T-helper 9 cell (primary cell): ENCODE measurements at places on chromosomes 13 and 19.

- no peak for DNase-seq
Observed at GRCh38 chr13:58660826-58661225, 1029.3 kb downstream of the PCDH17 start.

DNA sequence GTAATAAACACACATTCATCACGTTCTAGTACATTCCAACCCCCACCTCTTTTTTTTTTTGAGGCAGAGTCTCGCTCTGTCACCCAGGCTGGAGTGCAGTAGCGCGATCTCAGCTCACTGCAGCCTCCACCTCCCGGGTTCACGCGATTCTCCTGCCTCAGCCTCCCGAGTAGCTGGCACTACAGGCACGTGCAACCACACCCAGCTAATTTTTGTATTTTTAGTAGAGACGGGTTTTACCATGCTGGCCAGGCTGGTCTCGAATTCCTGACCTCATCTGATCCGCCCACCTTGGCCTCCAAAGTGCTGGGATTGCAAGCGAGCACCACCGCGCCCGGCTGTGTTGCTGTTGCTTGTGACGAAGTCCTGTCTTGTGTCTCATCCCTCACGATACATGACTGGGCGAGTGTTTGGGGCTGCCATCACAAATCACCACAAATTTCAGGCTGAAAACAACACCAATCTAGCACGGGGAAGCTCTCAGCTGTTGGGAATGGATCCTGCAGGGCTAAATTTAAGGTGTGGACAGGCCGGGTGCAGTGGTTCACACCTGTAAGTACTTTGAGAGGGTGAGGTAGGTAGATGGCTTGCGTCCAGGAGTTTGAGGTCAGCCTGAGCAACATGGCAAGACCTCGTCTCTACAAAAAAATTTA is 15.7 kb downstream of the MOB3A start:
- no peak for DNase-seq

- no peak for DNase-seq
Observed at GRCh38 chr13:89567025-89567424, 1780.5 kb upstream of the MIR17HG start.

DNA sequence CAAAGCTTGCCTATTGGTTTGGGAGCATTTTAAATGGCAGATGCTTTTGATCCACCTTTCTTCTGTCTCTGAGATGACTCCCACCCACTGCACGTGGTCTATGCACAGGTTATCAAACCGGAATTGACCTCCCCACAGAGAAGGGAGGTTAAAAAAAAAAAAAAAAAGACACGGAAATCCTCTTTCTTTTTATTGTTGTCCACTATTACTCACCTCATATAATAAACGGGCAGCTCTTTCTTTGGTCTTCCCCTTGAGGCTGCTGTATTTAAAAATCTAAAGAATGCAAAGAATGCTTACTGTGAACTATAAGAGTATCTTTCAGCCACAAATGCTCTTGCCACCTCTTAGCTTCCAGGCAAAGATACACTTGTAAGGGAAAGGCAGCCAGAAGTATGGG is 329.7 kb downstream of the NDFIP2 start:
- no peak for DNase-seq

DNA sequence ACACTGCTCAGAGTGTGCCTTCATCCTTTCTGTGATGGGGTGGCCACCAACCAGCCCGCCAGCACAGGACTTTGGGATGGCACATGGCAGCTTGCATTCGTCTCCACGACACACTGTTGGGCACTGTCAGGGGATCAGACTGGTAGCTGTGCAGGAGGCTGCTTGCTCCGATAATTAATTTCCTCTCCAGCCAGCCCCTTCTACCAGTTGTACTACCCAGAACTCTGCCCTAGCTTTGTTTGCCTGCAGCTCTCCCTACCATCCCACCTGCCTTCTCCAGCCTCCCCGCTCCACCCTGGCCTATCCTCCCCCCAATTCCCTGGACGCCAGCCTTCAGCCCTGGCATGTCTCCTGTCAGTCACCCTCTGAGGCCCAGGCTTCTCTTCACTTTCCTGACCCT is 228.3 kb downstream of the TSHZ3 start:
- DNase-seq = no peak

- DNase-seq = no peak
Observed at GRCh38 chr19:3098515-3099346, 4.6 kb downstream of the GNA11 start.

GRCh38 chr13:106455777-106456176 is 79.7 kb downstream of the EFNB2 start:
- no peak for DNase-seq

- no peak for DNase-seq
Observed at GRCh38 chr13:60335531-60335930, 61.5 kb upstream of the TDRD3 start.

- DNase-seq = no peak
Observed at GRCh38 chr13:70844391-70845108, 736.3 kb upstream of the KLHL1 start.

DNA sequence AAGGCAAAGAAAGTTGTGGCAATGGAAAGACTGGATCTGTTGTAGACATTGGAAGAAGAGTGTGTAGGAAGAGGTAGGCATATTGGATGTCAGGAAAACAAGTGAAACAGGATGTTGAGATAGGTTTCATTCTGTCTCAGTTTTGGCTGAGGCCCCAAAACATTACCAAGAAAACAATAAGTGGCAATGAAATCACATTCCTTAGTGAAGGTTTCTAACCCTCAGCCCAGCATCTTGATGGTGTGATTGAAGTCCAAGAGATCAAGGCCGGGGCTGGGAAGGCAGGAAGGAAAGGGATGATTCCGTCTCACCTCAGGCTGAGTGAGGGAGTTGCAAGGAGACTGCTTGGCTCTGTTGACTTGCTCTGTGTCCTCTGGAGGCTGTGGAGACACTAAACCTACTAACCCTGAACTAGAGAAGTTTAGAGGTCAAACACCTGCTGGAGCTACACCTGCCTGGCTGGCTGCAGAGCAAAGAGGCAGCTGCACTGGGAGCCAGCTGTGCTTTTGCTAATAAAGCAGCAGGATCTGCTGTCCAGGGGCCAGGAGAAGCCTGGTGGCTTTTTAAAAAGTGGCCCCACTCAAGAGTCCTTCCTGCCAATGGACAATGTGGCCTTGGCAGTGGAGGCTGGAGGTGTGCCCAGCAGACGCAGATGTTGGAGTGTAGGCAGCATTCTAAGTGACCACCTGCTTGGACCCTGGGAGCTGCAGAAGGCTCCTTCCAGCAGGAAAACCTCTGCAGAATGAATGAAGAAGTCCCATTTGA is 53.6 kb downstream of the DGKH start:
- DNase-seq = no peak

GRCh38 chr13:71082631-71083030 is 784.4 kb downstream of the DACH1 start:
- DNase-seq = no peak

GRCh38 chr13:99307247-99307646 is at the start of gene GPR183:
Gene GPR183, minus strand, starts transcription at chr13:99307399. Its CDS starts 11,254 bp downstream, at chr13:99296145.
- no peak for DNase-seq

- DNase-seq = no peak
Observed at GRCh38 chr19:17951990-17952976, 14.6 kb upstream of the KCNN1 start.

GRCh38 chr19:32063601-32064000 is 281.8 kb upstream of the ZNF507 start:
- DNase-seq = no peak

GRCh38 chr13:99994638-99995020 is 13.0 kb downstream of the ZIC2 start:
- no peak for DNase-seq

DNA sequence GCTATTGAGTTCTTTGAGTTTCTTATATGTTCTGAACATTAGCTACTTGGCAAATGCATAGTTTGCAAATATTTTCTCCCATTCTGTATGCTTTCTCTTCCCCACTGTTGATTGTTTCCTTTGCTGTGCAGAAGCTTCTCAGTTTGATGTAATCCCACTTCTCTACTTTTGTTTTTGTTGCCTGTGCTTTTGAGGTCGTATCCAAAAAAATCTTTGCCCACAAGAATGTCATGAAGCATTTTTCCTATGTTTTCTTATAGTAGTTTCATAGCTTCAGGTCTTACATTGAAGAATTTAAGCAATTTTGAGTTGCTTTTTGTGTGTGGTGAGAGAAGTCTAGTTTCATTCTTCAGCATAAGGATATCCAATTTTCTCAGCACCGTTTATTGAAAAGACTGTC is 536.7 kb upstream of the ARGLU1 start:
- DNase-seq = no peak

- DNase-seq = no peak
Observed at GRCh38 chr19:33208904-33209849, 15.0 kb downstream of the LRP3 start.

- DNase-seq = no peak
Observed at GRCh38 chr13:50370303-50370950, 355.2 kb downstream of the KCNRG start.

DNA sequence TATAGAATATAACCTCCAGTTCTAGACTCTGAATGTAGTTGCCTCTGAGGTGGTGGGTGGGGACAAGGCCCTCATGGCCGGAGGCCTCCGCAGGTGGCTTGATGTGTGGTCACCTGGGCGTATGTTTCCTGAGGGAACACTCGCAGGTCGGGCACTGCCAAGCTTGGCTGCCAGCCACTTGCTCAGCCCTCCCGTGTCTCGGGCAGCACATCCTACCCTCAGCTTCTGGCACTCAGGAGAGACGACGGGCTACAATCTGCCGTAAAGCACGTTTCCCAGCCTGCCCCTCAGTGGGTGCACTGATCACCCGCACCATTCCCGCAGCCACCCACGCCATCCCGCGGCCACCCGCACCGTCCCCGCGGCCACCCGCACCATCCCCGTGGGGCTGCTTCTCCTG is 15.2 kb downstream of the THOP1 start:
- no peak for DNase-seq

DNA sequence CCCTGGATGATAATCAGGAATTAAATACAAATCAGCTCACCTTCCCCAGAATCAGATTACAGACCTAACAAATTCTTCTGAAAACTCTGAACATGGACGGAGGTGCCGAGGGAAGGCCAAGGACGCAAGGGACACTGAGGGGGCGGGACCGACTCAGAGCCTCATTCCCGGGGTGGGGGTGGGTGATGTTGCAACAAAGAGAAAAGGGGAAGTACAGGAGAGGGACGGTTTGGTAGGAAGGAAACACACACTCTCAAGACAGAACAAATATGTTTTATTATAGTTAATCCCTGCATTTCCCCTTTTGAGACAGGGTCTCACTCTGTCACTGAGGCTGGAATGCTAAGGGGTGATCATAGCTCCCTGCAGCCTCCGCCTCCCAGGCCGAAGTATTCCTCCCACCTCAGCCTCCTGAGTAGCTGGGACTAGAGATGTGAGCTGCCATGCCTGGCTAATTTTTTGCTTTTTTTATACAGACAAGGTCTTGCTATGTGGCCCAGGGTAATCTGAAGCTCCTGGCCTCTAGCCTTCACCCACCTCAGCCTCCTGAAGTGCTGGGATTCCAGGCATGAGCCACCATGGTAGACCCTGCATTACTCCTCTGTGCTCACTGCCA is 786 bp upstream of the LILRA2 start:
- DNase-seq = no peak

DNA sequence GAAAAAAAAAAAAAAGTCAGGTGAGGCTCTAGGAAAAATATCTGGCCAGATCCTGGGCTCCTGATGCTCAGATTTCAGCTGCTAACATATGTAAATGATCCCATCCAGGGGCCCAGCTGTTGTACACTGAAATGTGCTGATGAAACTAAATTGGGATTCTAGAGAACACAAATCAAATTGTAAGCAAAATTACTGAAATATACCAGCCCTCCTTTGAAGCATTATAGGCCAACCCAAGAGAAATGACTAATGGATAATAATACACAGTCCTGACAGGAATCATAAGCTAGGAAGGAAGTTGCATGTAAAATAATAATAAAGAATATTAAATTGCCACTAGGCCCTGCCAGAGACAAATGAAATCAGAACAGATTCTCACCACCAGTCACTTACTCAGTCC is 17.8 kb downstream of the KCTD12 start:
- DNase-seq = no peak

DNA sequence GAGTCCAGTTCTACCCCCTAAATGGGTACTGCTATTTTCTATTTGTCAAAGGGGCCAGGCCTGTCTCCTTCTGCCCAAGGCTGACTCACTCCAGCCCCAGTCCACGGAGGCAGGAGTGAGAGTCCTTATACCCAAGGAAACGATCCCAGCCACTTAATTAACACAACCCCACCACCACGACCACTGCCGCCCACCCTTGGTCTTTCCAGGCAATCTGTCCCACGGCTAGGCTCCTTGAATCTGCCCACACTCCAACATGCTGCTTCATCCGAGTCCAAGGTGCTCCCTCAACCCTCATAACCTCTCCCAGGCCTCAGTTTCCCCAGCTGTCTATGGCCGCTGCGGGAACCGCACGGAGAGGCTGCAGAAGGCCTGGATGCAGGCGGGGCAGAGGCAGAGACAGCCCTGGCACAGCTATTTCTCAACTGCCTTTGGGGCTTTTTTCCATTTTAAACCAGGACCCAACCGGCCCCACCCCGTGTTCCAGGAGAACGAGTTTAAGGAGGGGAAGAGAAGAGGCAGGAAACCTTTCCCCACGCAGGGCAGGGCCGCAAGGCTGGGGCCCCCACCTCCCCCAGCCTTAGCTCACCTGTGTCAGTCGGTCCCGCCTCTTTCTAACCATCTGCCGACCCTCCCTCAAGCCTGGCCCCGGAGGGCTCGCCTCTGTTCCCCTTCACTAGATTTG is 746 bp downstream of the RAB3D start:
- no peak for DNase-seq

DNA sequence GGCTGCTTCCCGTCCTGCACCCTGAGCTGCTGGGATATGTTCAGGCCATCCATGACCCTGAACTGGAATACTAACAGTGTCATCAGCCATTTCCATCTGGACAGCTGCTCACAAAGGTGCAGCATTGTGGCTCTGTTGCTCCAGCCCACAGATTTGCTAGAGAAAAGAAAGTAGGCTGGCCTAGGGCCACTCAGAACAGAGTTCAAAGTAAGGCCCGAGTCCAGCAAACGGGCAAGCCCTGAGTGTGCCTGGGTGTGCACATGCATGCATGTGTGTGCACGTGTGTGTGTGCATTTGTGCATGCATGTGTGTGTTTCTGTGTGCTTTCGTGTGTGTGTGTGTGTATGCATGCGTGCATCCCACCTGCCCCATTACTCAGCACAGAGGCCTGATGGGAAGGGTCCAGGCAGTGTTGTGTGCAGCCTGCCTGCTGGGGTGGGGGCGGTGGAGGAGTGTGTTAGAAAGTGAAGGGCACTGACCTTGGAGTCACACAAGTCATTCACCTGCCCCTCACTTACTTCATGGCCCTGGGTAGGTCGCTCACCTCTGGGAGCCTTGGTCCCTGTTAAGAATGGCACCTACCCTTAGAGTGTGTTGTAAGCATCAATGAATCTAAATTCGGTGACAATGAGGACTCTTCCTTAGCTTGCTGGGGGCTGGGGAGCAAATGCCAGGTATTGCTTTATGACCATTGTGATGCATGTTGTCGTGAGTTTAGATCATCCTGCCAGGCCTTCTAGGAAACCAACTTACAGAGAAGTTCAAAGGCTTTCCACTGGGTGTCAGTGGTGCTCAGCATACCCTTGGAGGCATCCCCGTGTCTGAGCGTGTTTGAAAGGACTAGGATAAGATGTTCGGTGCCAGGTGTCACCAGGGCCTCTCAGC is 53.2 kb downstream of the GPR12 start:
- DNase-seq = peak; percentile 12
